CD4-positive, alpha-beta T cell (primary cell): ENCODE measurements at places on chromosomes 4 and X. TPM values are rescaled to one million over a fixed set of nuclear protein-coding genes. Genes with fewer than 3 reads are reported as not detected.

- DNase-seq, result peak; percentile 71
- peak overlapping the region; percentile 7 for H3K4me3 ChIP-seq
- H3K27me3 ChIP-seq, result no peaks in the 10 kb centered on the region
Measured at GRCh38 chrX:119755981-119756533, 2.3 kb upstream of the SOWAHD start.

- no peak overlapping the region for H3K27ac ChIP-seq
- no peak overlapping the region for H3K4me3 ChIP-seq
- no peaks in the 10 kb centered on the region for H3K36me3 ChIP-seq
- no peaks in the 10 kb centered on the region for H3K4me1 ChIP-seq
Measured at GRCh38 chr4:183177001-183177400, 77.9 kb downstream of the WWC2 start.

GRCh38 chr4:128163177-128164117, 102.3 kb downstream of the LARP1B start:
- no peak overlapping the region for H3K27ac ChIP-seq
- no peaks in the 10 kb centered on the region for H3K36me3 ChIP-seq
- H3K4me1 ChIP-seq, result no peaks in the 10 kb centered on the region
- H3K4me3 ChIP-seq, result no peak overlapping the region

- H3K27ac ChIP-seq, result no peak overlapping the region
- H3K4me1 ChIP-seq, result no peaks in the 10 kb centered on the region
- DNase-seq, result no peak
- H3K36me3 ChIP-seq, result no peaks in the 10 kb centered on the region
- no peaks in the 10 kb centered on the region for H3K27me3 ChIP-seq
- no peak overlapping the region for H3K4me3 ChIP-seq
Measured at GRCh38 chr4:56860781-56861180, 39.3 kb upstream of the SPINK2 start.

DNA sequence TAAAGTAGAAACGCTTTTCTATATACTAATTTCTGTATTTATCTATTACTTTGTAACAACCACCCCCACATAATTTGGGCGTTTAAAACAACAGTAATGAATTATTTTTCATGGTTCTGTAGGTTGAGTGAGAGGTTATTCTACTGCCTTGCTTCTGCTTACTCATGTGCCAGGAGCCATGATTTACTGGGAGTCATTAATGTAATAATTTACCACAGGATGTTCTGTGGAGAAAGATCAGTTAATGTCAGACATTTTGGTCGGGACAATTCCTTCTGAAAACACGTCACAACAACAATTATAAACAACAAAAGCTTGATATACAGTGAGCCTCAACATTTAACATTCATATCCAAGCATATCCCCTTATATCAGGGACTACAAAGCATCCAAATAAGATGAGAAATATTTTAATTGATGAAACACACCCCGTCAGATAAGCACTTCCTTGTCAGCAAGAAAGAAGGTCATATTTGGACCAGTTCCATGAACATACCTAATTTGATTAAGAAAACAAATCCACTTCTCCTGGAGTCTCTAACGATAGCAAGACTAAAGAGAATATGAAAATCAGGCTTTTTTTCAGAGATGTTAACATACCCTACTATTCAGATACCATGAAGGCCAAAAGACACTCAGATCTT, 238.5 kb downstream of the PRDM5 start:
- no peaks in the 10 kb centered on the region for H3K4me1 ChIP-seq
- H3K4me3 ChIP-seq, result no peak overlapping the region
- H3K27ac ChIP-seq, result no peak overlapping the region
- H3K27me3 ChIP-seq, result no peaks in the 10 kb centered on the region
- no peaks in the 10 kb centered on the region for H3K36me3 ChIP-seq

GRCh38 chrX:109089359-109089758, 353.0 kb upstream of the IRS4 start:
- DNase-seq, result no peak
- H3K27me3 ChIP-seq, result no peaks in the 10 kb centered on the region
- H3K4me3 ChIP-seq, result no peak overlapping the region
- H3K36me3 ChIP-seq, result no peaks in the 10 kb centered on the region
- no peaks in the 10 kb centered on the region for H3K4me1 ChIP-seq

DNA sequence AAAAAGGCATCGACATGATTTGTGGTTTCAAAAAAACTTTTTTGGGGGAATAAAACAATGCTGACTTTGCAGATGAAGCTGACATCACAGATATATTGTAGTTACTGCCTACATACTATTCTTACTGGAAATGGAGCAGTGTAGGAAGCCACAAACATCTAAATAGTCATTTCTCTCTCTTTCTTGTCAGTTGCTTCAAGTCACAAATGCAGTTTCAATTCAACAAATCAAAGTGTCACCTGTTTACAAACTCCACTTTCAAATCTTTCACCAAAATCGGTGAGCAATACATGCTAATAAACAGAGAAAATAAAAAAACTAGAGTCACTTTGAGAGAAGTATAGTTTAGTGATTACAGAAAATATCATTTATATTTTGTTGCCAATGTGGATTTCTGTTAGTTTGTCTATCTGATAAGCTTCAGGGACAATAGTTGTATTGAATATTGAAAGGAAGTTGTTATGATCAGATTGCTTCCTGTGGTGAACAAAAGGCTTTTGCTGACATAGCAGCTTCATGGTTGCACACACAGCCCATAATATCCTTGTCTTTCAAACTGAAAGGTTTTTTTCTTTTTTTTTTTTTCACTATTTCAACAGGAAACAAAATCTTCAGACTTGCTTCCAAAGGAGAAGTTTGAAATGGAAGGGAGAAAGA, 49.7 kb upstream of the PTPN13 start:
- no peak overlapping the region for H3K27ac ChIP-seq
- DNase-seq, result peak; percentile 60
- H3K4me3 ChIP-seq, result peak overlapping the region; percentile 10
- peaks cover 7% of the 10 kb centered on the region for H3K4me1 ChIP-seq

The HS3ST1 gene
- not detected for total RNA-seq

The SCML1 gene
- total RNA-seq, result 59.1 TPM

The TBC1D8B gene
- total RNA-seq, result 0.22 TPM

The STK32B gene
- not detected for total RNA-seq

The CRMP1 gene
- not detected for total RNA-seq
